ENCODE measurements at places on chromosomes 5 and 9.

DNA sequence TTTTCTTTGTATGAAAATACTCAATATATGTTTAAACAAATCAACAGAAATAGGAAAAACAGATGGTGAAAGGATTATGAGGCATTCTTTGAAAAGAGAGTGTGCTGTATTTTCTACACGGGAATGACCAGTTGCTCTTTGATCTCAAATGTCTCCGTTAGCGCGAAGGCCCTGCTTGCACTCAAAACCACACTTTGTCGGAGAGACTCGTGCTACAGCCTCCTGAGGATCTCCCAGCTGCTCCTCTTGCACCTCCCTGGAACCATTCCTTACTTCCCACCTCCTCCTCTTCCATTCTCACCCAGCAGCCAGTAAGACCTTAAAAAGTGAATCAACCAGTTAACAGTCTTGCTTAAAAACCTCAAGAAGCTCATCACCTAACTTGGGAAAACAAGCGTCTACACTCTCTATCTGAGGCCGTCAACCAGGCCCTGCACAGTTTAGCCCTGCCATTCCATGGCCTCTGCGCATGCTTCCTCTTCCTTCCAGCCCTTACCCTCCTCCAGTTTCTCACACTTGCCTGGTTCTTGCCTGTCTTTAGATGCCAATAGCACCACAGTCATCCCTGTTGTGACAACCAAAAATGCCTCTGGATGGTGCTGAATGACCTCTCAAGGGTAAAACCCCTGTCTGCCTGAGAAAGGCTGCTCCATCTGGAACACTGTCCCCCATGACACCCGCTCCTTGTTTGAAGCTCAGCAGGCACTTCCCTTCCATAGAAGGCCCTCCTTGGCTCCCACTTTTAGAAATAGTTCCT lies 594.7 kb upstream of the WWC1 start:
- DNase-seq: no peak

GRCh38 chr9:135103001-135103446 lies 15.6 kb downstream of the OLFM1 start:
- no peak for DNase-seq

DNA sequence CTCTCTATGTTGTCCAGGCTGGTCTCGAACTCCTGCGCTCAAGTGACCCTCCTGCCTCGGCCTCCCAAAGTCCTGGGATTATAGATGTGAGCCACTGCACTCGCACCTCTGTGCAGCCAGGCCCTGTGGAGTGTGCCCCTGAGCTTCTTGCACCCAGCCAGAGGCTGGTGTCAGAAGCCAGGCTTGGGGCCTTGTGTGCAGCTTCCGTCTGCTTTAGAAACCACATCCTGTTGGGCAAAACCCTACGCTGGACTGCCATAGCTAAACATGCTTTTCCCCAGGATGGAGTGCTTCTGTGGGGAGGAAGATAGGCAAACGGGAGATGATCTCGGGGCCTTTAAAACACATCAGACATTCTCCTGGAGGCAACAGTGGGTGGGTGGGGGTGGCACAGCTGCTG lies 40.1 kb downstream of the PRRT1B start:
- peak; percentile 42 for DNase-seq

GRCh38 chr5:160458806-160459800 lies 37.4 kb downstream of the PTTG1 start:
- DNase-seq: no peak

GRCh38 chr5:140130949-140131733 lies 5.4 kb downstream of the IGIP start:
- DNase-seq: no peak

- no peak for DNase-seq
Measured at GRCh38 chr5:1288439-1289335, 6.2 kb downstream of the TERT start.

All from stimulated activated naive CD8-positive, alpha-beta T cell treated with anti-CD3 and anti-CD28 coated beads, Interleukin-15, amount 100 ng/mL, for 72 hours (primary cell).